ENCODE measurements at places on chromosomes 3 and 15.
A peak's percentile ranks its signal among the peaks of the same experiment; 100 is the strongest.

DNA sequence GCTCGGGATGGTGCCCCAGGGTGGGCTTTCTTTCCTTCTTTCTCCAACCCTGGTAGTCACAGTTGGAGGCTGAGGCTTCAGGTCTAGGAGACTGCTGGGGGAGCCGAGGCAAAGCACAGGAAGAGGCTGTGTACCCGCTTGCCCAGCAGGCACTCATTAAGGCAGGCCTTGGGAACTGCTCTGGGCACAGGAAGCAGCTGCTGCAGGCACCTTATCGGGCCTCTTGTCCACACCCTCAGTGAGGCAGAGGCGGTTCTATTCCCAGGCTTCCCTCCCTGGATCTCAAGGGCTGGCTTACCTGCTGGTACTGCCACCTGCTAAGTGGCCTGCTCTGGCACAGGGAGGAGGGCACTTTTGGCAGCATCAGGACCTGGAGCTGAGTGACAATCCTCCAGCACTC lies 15.8 kb upstream of the GRM2 start:
- DNase-seq: no peak

DNA sequence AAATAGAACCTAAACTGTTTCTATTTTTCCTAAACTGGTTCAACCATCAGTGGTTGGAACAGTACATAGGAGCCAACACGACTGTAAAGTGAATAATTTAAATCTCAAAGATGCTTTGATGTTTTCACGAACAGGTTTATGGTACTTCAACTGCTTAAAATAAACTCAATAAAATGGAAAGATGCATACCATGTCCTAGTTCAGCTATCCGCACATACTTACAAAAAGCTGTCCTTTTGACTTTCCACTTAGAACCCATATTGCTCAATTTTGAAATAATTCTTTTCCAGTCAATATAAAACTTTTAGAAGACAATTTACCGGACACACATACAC lies 902 bp downstream of the CMTM6 start:
- no peak for DNase-seq

DNA sequence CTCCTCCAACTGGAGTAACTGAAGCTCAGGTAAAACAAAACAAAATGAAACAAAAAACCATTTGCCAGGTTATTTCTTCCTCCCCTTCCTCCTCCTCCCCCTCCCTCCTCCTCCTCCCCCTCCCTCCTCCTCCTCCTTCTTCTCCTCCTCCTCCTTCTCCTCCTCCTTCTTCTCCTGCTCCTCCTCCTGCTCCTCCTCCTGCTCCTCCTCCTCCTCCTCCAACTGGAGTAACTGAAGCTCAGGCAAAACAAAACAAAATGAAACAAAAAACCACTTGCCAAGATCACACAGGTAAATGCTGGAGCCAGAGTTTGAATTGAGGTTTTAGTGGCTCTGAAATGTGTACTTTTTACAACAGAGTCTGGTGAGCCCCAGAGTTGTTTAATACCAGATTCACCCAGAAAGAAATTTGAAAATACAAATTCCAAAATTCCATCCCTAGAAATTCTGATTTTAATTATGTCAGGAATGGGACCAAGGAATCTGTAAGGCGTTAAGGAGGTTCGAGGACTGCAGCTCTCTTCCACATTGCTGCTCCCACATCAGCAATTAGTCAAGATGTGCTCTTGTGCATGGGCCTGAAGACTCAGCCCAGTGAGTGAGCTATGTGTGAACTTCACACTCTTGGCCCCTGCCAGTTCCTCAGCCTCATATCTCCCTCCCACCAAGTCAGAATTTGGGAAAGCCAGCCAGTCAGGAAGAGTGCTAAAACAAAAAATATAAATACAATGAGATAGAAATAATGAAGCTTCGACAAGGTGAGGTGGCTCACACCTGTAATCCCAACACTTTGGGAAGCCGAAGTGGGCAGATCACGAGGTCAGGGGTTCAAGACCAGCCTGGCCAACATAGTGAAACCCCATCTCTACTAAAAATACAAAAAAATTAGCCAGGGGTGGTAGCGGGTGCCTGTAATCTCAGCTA lies 31.6 kb upstream of the ZNF770 start:
- no peak for DNase-seq

DNA sequence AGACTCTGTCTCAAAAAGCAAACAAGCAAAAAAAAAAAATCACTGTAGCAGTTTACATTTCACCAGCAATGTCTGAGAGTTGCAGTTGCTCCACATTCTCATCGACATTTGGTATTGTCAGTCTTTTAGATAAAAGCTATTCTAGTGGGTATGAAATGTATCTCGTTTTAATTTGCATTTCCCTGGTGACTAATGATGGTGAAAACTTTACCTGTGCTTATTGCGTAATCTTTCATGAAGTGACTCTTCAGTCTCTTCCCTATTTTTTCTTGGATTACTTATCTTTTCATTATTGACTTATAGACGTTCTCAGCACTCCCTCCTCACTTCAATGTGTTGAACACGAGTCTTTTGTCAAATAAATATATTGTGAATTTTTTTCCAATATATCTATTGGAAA lies 37.2 kb upstream of the CLSTN2 start:
- no peak for DNase-seq

GRCh38 chr15:51776952-51777569 lies 25.7 kb downstream of the TMOD2 start:
- DNase-seq: peak; percentile 80

All from ascending aorta (tissue), 2 donors.